ENCODE measurements at places on chromosomes 12 and 14.
A peak's percentile ranks its signal among the peaks of the same experiment; 100 is the strongest.

- no peak for DNase-seq
These were observed 155.7 kb upstream of the LRIG3 start for GRCh38 chr12:59075968-59076490.

DNA sequence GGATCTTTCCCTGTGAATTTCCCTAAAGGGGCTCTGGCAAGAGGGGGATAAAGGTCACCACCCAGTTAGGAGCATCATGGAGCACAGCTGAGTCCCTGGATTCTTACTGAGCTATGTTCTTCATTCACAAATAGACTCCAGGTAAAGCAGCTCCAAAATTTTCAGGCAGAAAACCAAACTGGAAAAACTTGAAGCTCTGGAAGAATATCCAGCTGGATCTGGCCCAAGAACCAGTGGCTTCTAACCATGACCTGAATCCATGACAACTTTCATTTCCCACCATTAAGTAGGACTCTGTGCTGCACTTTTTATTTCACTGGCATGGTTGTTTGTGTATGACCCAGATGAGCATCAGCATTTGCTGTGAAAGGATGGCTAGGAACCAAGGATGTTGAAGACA is 180.4 kb upstream of the FKBP4 start:
- no peak for DNase-seq

- no peak for DNase-seq
These were observed 17.7 kb downstream of the GDF11 start for GRCh38 chr12:55760663-55761062.

GRCh38 chr14:27040552-27040951 is 442.7 kb upstream of the NOVA1 start:
- DNase-seq: no peak

DNA sequence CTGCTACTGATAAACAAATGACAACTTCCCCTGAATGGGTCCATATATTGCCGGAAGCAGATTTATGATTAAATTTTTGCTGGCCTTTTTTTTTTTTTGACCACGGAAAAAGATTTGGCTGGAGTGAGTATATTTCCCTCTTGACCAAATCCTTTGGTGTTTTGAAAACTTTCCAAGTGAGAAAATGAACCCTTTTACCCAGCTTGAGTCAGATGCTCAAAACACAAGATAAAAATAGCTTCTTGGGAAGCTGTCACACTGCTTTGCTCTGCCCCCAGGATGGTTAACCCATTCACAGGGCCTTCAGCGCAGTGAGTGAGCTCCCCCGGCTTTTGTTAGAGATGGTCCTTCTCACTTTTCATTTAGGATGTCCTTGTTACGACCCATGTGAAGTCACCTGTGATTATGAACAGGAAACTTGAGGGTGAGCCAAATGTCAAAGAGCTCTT is 224.3 kb downstream of the PELI2 start:
- DNase-seq: no peak

DNA sequence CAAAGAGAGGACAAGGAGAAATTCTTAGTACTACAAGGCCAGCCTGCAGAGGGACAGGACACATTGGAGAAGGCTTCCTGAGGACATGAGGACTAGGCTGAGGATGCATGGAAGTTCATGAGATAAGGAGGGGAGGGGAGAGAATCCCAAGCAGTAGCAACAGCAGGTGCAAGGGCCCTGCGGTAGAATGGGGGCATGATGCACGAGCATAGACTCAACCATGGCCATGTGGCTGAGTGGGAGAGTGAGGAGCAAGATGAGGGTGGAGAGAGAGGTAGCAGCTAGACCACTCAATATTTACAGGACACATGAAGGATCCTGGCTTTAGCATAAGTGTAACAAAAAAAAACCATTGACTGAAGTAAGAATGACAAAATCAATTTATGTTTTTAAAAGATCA is 128.1 kb downstream of the PPM1H start:
- DNase-seq: no peak

DNA sequence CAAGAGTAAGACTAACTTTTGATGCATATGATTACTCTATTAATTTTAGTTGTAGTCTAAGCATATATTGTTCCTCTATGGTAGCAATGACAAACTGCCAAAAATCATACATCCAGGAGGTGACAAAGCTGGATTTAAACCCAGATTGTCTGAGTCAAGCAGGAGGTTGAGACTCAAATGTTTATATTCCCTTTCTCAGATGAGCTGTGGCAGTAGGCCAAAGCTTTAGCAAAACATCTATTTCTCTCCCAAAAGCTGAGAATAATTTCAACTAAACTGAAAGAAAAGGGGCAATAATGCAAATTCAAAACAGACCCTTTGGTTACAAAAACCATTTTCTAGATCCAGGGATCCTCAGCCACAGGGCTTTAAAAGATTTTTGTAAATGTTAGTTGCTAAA is 173.6 kb downstream of the SEC23A start:
- DNase-seq: no peak

GRCh38 chr12:31669020-31669419 is 9.5 kb downstream of the ETFBKMT start:
- DNase-seq: no peak

- no peak for DNase-seq
These were observed 6.2 kb downstream of the OXA1L start for GRCh38 chr14:22772725-22773124.

- no peak for DNase-seq
These were observed 144.6 kb upstream of the CDKN3 start for GRCh38 chr14:54252072-54252730.

DNA sequence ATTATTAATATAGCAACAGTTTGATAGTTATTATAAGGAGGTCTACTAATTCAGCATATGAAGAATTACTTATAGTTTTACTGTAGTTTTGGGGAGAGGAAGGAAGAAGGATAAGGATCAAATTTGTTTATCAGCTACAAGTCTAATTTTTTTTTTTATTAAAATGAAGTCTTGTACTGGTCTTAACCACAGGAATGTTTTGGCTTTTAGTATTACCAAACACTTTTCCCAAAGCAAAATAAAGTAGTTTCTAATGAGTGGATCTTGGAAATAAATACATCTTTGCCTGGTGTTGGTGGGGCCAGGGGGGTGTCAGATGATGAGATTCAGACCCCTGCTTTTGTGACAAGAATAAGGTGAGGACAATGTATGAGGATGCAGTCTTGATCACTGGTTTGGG is 57.2 kb upstream of the ZDHHC17 start:
- DNase-seq: no peak

DNA sequence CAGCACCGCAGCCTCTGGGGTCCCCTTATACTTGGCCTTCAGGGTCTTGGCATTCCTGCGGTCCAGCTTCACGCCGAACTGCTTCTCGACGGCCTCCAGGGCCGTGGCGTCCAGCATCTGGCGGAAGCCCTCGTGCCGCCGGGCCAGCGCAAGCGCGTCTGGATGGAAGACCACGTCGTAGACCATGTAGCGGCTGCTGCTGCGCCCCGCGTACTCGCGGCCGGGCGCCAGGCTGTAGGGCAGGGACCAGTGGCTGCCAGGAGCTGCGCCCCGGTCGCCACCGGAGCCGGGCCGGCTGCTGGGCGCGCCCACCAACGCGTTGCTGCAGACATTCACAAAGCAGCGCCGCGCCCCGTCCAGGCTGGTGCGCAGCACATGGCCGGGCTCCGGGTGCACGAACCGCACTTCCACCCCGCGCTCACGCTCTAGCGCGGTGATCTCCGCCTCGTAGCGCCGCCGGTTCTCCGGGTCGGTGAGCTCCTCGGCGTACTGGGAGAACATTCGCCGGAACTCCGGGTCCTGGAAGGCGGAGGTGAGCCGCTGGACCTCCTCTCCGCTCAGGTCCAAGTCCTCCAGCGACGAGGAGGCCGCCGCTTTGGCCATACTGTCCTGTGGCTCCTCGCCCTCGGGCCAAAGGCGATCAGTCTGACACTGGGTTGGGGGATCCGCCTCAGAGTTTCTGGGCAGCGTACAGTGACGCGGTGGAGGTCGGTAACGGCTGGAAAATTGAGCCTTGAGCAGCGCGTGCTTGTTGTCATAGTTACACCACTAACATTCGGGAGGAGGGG is at the start of gene DNAAF2:
Gene DNAAF2 (minus strand): TSS at position 698 of the 788 bp plus-strand sequence. CDS start 95 bp downstream, at position 603.
- peak; percentile 39 for DNase-seq

GRCh38 chr14:85344847-85345570 is 184.9 kb upstream of the FLRT2 start:
- DNase-seq: no peak

DNA sequence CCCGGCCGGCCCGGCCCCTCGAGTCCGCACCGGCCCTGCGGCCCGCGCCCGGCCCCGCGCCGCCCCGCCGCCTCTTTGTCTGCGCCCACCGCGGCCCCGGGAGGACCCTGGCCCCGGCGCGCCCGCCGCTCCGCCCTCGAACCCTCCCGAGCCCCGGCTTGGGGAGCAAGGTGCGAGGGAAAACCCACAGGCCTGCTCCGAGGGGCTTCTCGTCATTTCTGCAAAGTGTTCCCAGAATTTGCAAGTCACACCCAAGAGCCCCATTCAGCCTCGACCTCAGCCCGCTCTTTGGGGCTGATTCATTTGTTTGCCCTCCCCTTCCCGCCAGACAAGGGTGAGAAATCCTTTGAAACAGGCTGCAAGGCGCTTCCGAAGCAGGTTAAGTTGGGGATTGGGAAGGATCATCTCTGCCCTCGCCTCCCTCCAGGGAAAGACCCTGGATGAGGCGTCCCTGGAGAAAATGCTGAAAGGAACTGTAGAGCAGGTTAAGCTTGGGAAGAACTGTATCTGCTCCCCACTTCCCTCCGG is 325 bp upstream of the CLIP1 start:
- no peak for DNase-seq

DNA sequence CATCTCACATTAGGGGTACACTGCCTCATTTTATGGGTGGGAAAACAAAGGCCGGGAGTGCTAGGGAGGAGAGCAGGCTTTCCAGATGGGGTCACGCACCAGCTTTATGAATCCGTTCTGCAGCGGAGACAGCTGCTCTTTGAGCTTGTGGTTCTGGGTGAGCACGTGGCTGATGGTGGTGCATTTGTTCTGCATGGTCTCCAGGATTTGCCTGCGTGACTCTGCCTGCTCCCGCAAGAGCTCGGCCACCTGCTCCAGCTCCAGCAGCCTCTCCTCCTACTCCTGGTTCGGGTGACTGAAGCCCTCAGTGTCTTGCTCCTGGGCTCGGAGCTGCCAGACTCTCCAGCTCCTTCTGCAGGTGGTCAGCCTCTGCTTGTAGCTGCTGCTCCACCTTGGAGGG is 23.6 kb upstream of the BLTP3B start:
- no peak for DNase-seq
